ENCODE measurements at places on chromosomes 11 and 22. TPM values are rescaled to one million over a fixed set of nuclear protein-coding genes. Genes with fewer than 3 reads are reported as not detected.

GRCh38 chr11:995752-996420 lies 40.6 kb downstream of the MUC6 start:
- no peak for DNase-seq

Gene SLC22A25
- not detected for total RNA-seq

GRCh38 chr11:67616431-67617242 lies 9.9 kb downstream of the NDUFV1 start:
- no peak for DNase-seq

GRCh38 chr22:49825436-49825835 lies 2.2 kb downstream of the BRD1 start:
- peak; percentile 19 for DNase-seq

Gene DGCR6
- total RNA-seq, result 0.44 TPM

DNA sequence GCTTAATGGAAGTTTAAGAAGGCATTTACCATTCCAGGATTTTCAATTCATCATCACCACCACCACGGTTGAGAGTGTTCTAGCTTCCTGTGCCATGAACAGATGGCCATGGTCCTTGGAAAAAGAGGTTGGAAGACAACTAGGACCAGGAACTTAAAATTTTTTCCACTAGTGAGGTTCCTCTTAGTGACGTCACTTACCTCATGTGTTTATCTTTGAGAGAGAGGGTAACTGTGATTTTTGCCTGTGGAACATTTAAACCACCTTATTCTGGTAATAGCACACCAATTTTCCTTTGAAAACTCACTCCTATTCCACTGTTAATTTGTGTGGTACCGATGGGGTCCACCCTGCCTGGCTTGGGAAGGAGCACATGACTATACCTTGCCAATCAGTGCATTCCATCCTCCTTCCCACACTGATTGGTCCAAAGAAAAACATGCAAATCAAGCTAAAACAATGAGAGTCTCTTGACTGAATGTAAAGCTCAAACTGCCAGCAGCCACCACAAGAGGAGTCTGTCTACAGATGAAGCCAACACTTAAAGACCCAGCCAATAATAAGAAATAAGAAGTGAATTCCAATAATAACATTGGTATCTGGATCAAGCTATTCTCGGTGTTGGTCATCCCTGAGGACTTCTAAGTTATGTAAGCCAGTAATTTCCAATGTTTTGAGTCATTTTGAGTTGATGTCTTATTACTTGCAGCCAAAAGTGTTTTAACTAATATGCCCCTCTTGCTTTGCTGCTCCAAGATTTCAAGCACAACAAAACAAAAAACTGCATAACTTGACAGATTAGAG lies 111.8 kb downstream of the MPPED2 start:
- no peak for DNase-seq

DNA sequence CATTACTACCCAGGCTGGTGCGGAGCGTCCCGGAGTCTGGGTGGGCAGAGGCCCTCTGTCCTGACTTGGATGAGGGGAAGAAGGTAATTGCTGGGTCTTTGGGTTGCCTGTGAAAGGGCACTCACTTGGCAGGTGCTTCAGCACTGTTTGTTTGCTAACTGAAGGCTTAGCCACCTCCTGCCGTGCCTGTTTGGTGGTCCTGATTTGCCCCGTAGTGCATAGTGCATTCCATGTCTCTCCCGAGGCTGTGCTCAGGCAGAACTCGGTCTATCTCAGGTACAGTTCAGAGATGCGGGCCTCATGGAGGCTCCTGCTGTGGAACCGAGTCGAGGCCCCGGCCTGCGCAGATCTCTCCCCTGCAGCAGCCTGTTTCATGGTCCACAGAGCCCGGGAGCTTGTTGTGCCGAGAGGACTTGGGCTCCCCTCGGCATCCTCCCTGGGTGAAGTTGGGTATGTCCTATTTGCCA lies 146.2 kb downstream of the TBC1D22A start:
- DNase-seq, result no peak

Gene PANX3
- not detected for total RNA-seq

GRCh38 chr11:67400251-67400941 lies 1.3 kb downstream of the PPP1CA start:
- no peak for DNase-seq

Gene IGSF22
- total RNA-seq, result not detected

DNA sequence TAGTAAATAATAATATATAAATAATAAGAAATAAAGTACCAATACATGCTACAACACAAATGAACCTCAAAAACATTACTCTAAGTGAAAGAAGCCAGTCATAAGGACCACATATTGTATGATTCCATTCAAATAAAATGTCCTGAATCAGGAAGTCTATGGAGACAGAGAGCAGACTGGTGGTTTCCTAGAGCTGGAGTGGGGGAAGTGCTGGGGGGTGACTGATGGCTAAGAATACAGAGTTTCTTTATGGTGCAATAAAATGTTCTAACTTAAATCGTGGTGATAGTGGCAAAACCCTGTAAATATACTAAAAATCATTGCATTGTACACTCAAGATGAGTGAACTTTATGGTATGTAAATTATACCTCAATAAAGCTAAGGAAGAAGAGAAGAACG lies 376.5 kb downstream of the BUD13 start:
- peak; percentile 70 for DNase-seq

DNA sequence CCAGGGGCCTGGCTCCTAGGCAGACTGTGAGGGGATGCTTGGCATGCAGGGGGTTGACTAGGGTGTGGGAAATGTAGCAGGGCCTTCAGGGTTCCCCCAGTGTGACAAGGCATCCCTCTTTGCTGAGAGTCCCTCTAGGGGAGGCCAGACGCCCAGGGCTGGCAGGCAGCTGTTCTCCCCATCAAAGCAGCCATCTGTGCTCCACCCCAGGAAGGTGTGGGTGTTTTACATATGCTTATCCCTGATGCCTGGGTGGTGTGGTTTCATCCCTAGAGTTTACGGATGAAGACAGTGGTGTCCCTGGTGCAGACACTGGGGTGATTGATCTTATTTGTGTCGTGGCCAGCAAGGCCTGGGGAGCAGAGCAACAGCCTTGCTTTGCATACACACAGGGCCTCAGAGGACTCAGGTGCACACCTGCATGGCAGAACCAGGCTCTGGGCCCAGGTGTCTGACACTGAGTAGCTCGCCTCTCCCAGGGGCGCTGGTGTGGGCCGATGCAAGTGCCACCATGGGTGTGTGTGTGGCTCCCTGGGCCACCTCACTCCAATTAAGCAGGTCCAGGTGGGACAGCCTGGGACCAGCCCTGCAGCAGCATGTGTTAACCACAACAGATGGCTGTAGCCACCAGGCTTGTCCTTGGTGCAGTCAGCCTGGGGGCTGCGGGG lies 74.2 kb downstream of the MED15 start:
- no peak for DNase-seq

DNA sequence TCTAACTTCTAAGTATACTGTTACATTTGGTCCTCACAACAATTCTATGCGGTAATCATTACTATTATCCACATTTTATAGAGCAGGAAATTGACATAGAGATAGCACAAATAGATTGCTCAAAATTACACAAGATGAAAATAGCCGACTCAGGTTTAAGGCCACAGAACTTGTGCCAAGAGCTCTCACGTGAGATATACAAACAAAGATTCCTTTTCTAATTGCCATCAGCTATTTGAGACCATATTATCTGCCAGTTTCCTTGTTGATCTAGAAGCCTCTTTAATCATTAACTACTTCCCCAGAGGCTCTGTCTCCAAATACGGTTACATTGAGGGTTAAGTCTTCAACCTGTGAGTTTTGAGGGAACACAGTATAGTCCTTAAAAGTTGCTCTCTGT lies 61.0 kb upstream of the GLYATL1B start:
- no peak for DNase-seq

GRCh38 chr22:46045459-46046298 lies 68.7 kb upstream of the WNT7B start:
- DNase-seq, result no peak

GRCh38 chr11:18958221-18958910 lies 19.2 kb upstream of the MRGPRX1 start:
- DNase-seq, result no peak

- no peak for DNase-seq
Observed at GRCh38 chr11:69411257-69411924, 70.1 kb upstream of the LINC01488 start.

- DNase-seq, result no peak
Observed at GRCh38 chr11:59263225-59263894, 50.6 kb upstream of the MPEG1 start.

- DNase-seq, result no peak
Observed at GRCh38 chr11:44573333-44573732, 7.9 kb downstream of the CD82 start.

DNA sequence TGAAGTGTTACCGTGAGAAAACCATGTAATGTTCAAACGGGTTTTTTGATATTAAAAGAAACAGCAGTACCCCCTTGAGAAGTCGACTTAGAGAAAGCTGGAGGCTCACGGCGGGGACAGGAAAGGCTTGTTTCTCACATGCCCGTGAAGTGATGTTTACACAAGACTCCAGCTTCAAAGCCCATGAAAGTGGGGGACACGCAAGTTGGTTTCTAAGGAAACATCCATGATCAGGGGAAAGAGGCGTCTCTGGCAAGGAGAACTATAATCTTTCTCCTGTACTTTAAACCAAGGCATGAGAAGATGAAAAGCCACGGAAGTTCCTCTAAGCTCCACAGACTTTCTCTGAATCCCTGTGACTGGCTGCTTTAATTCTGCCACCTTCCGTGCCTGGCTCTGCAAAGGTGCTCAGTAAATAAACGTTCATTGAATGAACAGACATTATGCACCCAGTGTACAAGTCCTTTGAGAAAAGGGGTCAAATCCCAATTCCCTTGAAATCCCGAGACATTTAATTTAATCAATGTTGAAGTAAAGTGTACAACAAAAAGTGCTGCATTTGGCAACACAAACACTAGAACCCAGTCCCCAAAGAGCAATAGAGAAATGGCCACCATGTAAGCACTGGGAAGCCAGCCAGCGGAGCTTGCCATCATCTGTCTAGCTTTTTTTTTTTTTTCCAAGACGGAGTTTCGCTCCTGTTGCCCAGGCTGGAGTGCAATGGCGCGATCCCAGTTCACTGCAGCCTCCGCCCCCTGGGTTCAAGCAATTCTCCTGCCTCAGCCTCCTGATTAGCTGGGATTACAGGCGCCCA lies 58.7 kb downstream of the AHNAK start:
- peak; percentile 27 for DNase-seq

DNA sequence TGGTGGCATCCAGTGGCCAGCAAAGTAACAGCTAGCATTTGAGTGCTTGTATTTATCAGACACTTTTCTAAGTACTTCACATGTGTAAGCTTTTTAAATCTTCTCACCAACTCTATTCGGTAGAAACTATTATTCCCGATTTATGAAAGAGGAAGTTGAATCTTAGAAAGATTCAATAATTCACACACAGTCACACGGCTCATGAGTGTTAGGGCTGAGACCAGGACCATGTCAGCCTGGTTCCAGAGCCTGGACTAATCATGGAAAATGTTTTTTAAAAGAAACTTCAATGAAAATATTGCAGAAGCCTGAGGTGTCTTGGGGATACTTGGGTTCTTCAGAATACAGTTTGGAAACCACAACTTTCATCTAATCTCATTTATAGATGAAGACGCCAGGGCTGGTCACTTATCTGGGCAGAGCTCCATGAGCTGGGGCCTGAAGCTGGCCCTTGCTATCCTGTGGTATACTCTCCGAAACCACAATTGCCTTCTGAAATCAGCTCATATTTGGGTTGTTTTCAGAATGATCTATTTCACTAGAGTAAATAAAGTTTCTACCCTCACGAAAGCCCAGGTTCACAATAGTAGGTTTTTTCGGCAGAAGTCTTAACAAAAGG lies 4.3 kb upstream of the CRTAM start:
- DNase-seq, result no peak

Gene DTX4
- total RNA-seq, result 0.51 TPM

DNA sequence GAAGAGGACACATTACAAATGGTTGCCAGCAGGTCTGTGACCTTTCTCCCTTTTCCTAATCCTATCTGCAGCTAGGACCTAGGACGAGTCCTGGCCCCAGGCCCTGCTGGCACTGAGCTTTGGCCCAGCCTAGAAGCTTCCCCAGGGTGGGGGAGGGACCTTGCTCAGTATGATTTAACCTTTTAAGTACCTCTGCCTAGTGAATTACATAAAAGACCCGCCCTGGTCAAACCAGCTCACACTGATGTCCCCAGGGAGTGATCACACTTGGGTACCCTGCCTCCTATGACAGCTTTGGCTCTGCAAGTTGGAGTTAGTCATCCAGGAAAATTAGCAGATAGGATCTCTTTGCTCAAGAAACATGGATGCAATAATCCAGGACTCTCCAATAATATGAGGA lies 21.9 kb downstream of the ASCC2 start:
- no peak for DNase-seq

- peak; percentile 86 for DNase-seq
Observed at GRCh38 chr11:62508336-62509058, 38.1 kb downstream of the AHNAK start.

Gene TMPRSS6
- total RNA-seq, result not detected

Gene ACR
- 4.9 TPM for total RNA-seq

DNA sequence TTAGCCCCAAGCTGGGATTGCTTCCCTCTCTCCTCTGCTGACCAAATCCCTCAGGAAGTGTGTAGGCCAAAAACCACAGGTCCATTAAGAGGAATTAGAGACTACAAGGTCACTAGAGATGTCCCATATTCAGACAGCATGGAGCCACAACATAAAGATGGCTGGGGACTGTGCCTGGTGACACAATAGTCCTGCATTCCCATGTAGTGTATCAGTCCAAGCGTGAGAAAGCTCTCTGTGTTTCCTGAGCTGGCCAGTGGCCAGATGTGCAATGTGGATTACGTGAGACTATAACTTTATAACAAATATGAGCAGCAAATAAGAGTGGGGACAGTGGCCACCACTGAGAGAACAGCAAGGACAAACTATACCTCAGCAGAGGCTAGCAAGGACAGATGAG lies 7.6 kb upstream of the MS4A10 start:
- peak; percentile 97 for DNase-seq

DNA sequence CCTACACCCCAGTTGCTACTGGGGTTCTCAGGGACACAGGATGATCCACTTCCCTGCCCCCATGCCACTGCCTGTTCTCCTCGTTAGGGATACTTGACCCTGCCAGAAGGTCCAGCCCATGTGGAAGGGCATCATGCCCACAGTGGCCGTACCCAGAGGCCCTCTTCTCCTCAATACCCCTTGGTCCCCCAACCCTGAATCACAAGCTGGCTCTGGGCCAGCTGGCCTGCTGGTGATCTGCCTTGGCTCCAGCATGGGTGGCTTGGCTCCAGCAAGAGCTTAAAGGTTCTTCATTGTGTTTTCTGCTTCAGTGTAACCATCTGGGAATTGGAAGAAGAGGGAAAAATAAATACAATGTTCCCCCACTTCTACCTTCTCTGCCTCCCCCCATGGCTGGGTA lies 11.1 kb upstream of the TPBGL start:
- no peak for DNase-seq

Gene OR52H1
- total RNA-seq, result not detected

Gene SCGB1C1
- total RNA-seq, result not detected
